CD4-positive, alpha-beta T cell (primary cell): ENCODE measurements at places on chromosomes 3 and 15.

DNA sequence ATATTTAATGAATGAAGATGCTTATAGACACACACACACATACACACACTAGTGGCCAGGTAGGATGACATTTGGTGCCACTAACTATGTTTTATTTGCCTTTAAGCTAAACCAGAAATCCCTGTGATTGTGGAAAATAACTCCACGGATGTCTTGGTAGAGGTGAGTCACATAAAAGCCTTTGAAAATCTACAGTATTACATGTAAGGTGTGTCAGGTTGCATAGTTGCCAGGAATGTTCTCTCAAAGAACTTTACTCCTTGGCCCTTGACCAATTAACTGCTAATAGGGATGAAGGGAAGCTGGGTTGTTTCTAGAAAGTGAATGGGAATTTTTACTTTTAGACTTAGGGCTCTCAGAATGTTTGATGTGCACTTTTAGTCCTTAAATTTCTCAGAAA, 9.9 kb downstream of the ZBED2 start:
- no peaks in the 10 kb centered on the region for H3K4me1 ChIP-seq
- H3K36me3 ChIP-seq = peaks cover 81% of the 10 kb centered on the region
- no peak overlapping the region for H3K27ac ChIP-seq

- H3K36me3 ChIP-seq = no peaks in the 10 kb centered on the region
- DNase-seq = no peak
- H3K27ac ChIP-seq = no peak overlapping the region
Observed at GRCh38 chr3:177149106-177149505, 48.2 kb downstream of the TBL1XR1 start.

GRCh38 chr3:29594261-29594660, 313.4 kb downstream of the RBMS3 start:
- H3K4me3 ChIP-seq = no peak overlapping the region
- no peak overlapping the region for H3K27ac ChIP-seq
- no peaks in the 10 kb centered on the region for H3K27me3 ChIP-seq
- no peaks in the 10 kb centered on the region for H3K4me1 ChIP-seq
- H3K36me3 ChIP-seq = no peaks in the 10 kb centered on the region
- no peak for DNase-seq

GRCh38 chr3:138450181-138450580, 15.8 kb downstream of the ESYT3 start:
- H3K4me3 ChIP-seq = no peak overlapping the region
- DNase-seq = no peak
- H3K4me1 ChIP-seq = no peaks in the 10 kb centered on the region
- H3K27me3 ChIP-seq = peaks cover 2% of the 10 kb centered on the region
- H3K36me3 ChIP-seq = no peaks in the 10 kb centered on the region

DNA sequence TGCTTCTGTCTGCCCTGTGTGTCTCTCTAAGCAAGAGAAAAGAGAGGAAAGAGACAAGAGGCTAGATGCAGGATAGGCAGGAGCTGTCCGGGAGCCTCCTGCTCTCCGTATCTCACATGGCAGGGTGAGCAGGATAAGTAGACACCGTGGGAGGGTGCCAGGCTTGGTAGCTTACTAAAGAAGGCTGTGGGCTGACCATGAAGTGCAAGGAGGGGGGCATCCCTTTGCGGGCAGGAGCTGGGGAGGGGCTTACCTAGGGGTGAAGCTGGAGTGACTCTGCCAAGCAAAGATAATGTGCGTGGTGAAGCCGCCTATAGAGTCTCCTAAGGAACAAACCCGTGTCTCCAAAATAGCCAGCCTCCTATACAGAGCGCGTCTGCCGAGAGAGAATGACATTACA, 33.7 kb upstream of the TMC3 start:
- H3K4me1 ChIP-seq = peaks cover 3% of the 10 kb centered on the region
- H3K4me3 ChIP-seq = no peak overlapping the region
- no peak overlapping the region for H3K27ac ChIP-seq
- DNase-seq = no peak

DNA sequence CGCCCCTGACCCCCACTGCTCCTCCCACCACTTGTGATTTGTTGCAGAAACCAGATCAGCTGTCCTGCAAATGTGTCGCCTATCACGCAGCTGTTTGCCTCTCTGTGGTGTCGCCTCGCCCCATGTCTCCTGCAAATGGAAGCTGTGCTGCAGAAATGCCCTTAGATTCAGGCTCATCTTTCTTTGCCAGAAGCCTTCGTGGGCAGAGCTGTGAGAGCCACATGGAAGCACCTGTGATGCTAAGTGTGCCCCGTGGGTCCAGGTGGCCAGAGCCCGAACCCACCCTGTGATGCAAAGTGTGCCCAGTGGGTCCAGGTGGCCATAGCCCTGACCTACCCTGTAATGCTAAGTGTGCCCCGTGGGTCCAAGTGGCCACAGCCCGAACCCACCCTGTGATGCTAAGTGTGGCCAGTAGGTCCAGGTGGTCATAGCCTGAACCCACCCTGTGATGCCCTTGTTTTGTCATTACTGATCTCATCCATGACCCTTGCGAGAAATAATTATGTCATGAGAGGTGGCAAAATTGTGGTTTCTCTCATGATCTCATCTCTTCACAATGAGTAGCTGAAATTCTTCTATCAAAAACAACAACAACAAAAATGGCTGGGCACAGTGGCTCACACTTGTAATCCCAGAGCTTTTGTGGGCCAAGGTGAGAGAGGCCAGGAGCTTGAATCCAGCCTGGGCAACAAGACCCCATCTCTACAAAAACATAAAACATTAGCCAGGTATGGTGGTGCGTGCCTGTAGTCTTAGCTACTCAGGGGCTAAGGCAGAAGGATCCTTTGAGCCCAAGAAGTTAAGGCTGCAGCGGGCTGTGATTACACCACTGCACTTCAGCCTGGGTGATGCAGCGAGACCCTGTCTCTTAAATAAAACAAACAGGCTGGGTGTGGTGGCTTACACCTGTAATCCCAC, 187.4 kb downstream of the GOLGA6L6 start:
- no peak overlapping the region for H3K27ac ChIP-seq
- no peaks in the 10 kb centered on the region for H3K36me3 ChIP-seq
- DNase-seq = peak; percentile 9
- H3K4me3 ChIP-seq = no peak overlapping the region
- H3K27me3 ChIP-seq = no peaks in the 10 kb centered on the region

DNA sequence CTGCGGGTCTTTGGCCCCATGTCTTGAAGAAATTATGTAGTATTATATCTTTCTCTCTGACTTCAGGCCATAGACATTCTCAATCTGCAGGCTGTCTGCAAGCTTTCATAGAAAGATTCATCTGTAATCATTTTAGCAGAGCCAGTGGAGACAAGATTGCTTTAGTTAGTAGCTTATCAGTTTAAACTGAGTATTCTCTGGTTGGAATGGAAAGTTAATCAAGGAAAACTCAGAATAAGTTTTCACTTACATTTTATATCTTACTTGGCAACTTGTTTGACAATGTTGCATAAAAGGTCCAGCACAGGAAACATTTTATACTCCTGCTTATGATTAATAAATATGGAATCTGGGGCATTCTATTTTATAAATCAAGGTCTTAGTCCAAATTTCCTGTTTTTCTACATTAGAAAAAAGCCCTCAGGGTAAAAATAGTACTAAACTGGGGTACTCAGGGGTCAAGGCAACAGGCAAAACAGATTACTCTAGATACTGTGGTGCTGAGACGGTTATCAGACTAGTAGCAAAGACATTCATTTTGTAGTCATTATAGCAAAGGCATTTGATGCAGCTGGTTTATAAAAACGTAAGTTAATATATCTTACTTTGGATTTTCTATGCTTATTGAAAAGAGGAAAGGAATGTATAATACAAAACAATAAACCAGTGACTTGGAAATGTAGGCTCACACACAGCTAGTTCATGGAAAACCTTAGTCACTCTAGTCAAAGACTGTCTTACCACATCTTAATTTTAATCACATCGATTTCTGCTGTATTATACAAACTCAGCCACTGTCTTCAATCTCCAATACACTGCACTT, 45.2 kb upstream of the FILIP1L start:
- H3K4me3 ChIP-seq = no peak overlapping the region
- no peaks in the 10 kb centered on the region for H3K27me3 ChIP-seq
- peaks cover 4% of the 10 kb centered on the region for H3K36me3 ChIP-seq
- DNase-seq = no peak
- H3K27ac ChIP-seq = no peak overlapping the region

DNA sequence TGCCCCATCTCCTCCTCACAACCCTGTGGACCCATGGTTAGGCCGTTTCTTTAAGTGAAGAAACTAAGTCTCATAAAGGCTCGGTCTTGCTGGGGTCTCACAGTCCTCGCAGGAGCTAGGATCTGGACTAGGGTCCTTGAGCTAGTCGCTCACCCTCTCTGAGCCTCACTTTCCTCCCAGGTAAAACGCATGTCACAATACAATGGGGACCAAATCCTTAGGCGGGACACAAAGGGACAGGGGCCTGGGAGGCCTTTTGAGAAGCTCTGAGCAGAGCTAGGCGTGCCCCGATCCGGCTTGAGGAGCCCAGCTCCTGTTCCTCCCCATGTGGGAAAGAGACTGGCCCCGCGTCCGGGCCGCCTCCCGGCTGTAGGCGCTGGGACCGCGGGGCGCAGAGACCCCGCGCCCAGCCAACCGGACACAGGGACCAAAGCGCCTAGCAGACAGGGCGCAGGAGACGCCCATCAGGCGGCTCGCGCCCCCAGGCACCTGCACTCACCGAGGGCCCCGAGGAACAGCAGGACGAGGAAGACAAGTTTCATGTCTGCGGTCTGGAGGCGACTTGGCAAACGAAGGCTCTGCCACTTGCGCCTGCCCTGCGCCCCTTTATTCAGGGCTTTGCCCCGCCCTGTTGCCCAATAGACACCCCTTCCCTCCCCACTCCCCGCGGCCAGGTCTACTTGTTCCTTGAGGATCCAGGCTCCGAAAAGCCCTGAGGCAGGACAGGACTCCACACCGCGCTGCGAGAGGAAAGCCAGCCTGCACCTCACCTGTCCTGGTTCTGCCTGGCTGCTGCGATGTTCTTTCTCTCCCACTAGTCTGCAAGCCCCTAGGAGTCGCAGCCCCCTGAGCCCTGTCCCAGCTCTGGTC, at the start of gene LTF:
LTF (minus strand) TSS at position 580 of the 870 bp plus-strand sequence; CDS start at position 542, 38 bp downstream.
- peaks cover 6% of the 10 kb centered on the region for H3K4me1 ChIP-seq
- DNase-seq = no peak
- H3K27me3 ChIP-seq = peaks cover 41% of the 10 kb centered on the region
- H3K27ac ChIP-seq = no peak within 1 kb of the TSS

GRCh38 chr3:22836131-22836530, 367.0 kb upstream of the UBE2E2 start:
- no peak overlapping the region for H3K4me3 ChIP-seq
- no peaks in the 10 kb centered on the region for H3K4me1 ChIP-seq
- DNase-seq = no peak
- H3K27me3 ChIP-seq = no peaks in the 10 kb centered on the region

GRCh38 chr15:65476903-65477302, 40.6 kb downstream of the DPP8 start:
- H3K27ac ChIP-seq = no peak overlapping the region
- no peak overlapping the region for H3K4me3 ChIP-seq
- peaks cover 85% of the 10 kb centered on the region for H3K36me3 ChIP-seq
- no peaks in the 10 kb centered on the region for H3K27me3 ChIP-seq
- H3K4me1 ChIP-seq = no peaks in the 10 kb centered on the region

- H3K4me1 ChIP-seq = peaks cover 11% of the 10 kb centered on the region
- no peak overlapping the region for H3K27ac ChIP-seq
- no peak for DNase-seq
- no peak overlapping the region for H3K4me3 ChIP-seq
- no peaks in the 10 kb centered on the region for H3K36me3 ChIP-seq
- H3K27me3 ChIP-seq = no peaks in the 10 kb centered on the region
Observed at GRCh38 chr15:59923508-59923907, 80.6 kb upstream of the FOXB1 start.

DNA sequence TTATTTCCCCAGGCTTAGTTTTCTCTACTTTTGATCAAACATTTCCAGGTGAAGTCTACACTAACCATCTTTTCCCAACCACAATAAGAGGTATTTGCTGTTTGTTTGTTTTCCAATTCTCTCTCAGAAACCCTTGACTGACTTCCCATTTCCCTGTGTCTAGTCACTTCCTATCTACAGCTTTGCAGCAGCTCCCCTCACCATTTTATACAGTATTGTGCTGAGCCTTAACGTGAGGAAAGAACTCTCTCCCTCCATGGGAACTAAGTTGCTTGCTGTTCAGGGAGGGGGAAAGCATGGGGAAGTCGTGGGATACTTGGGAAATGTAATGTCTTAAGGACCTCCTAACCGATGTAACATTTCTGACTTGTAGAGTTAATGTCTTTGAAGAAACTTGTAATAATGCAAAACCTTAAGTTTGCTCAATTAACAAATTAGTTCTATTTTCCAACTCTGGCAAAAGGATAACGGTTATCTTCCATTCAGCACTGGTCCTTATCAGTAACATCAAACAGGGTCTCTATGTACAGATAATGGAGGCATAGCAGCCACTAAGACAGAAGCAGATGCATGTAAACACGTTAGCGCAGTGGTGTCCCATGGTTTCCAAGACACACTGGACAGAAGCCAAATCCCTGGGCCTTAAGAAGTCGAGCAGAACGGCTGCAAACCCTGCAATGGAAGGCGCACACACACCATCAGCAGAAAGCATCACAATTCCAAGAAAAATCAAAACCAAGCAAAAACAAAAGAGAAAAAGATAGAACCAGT, 39.7 kb downstream of the NPTN start:
- no peak for DNase-seq
- peaks cover 32% of the 10 kb centered on the region for H3K36me3 ChIP-seq
- peaks cover 2% of the 10 kb centered on the region for H3K4me1 ChIP-seq
- H3K4me3 ChIP-seq = no peak overlapping the region

GRCh38 chr3:68973639-68974038, 39.8 kb downstream of the EOGT start:
- H3K27me3 ChIP-seq = no peaks in the 10 kb centered on the region
- no peaks in the 10 kb centered on the region for H3K4me1 ChIP-seq
- DNase-seq = no peak
- peaks cover 22% of the 10 kb centered on the region for H3K36me3 ChIP-seq
- no peak overlapping the region for H3K27ac ChIP-seq

DNA sequence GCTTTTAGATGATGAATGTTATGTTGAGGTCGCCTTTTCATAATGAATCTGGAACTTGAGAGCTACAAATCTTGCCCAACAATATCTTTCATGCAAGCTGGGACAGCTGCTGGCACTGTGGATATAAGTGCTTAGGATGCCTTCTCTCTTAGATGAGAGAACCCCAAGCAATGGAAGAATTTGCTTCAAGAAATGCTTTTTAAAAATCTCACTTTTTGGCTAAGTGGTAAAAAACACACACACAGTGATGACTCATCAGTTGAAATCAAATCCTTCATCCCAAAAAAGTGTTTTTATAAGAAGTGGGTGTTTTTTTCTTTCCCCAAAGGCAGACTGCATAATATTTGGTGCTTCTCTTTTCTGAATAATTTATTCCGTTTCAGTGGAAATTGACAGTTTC, 38.4 kb upstream of the GALNT15 start:
- no peaks in the 10 kb centered on the region for H3K27me3 ChIP-seq
- no peak for DNase-seq
- H3K4me1 ChIP-seq = no peaks in the 10 kb centered on the region
- H3K36me3 ChIP-seq = no peaks in the 10 kb centered on the region

GRCh38 chr3:112617285-112617684, 23.7 kb downstream of the CCDC80 start:
- no peaks in the 10 kb centered on the region for H3K4me1 ChIP-seq
- H3K27me3 ChIP-seq = no peaks in the 10 kb centered on the region
- H3K27ac ChIP-seq = no peak overlapping the region
- H3K4me3 ChIP-seq = no peak overlapping the region
- H3K36me3 ChIP-seq = no peaks in the 10 kb centered on the region
